ENCODE measurements at places on chromosomes 3 and 15.

DNA sequence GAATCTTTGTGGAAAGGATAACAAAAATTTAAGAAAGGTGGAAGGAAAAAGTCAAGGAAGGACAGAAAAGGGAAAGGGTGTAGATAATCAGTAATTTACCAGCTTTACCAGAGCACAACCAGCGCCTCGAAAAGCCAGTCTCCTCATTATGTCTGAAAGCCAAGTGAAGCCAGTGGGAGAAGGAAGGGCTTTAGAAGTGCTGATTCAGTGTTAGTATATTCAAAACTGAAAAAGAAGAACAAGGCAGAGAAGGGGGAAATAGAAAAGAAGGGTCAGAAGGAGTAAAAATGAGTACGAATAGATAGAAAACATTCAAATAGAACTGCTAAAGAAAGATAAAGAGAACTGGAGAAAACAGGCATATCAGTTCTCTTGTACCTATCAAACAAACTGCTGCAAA lies 4.1 kb downstream of the PBRM1 start:
- DNase-seq: peak; percentile 44

DNA sequence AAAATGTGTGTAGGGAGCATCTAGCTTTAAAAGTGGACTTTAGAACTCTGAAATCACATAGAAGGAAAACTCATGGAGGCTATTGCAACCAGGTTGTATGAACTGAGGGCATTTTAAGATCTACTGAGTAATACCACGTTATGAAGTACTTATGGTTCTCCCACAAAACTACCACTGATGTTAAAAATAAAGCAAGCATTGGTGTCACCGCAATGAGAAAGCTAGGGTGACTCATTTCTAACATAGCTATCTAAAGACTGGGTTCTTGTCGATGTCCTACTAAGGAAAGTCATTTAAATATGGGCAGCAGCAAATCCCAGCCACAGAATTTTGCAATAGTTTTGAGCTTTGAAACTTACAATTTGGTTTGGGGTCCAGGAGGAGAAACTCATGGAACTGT lies 584.8 kb downstream of the DIPK2A start:
- no peak for DNase-seq

- no peak for DNase-seq
Observed at GRCh38 chr3:11948331-11948730, 55.9 kb upstream of the SYN2 start.

GRCh38 chr3:177451864-177452830 lies 254.9 kb upstream of the TBL1XR1 start:
- no peak for DNase-seq

- DNase-seq: no peak
Observed at GRCh38 chr3:187946163-187946691, 201.0 kb upstream of the BCL6 start.

- no peak for DNase-seq
Observed at GRCh38 chr15:99143655-99144610, 39.1 kb downstream of the SYNM start.

DNA sequence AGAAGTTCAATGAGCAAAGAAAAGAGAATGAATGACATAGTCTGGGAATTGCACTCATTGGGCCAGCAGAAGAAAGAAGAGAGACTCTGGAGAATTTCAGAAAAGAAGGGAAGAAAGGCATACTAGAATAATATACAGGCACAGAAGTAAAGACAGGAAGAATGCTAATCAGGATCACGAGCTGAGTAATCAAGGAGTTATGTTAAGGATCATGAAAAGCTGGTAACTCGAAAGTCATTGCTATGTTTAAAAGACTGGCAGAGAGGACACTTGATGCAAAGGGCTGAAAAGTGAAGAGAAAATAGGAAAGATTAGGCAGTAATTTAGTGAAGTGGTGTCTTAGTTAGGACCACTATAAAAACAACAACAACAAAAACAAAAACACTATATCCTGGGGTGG lies 284.1 kb downstream of the ZBBX start:
- no peak for DNase-seq

DNA sequence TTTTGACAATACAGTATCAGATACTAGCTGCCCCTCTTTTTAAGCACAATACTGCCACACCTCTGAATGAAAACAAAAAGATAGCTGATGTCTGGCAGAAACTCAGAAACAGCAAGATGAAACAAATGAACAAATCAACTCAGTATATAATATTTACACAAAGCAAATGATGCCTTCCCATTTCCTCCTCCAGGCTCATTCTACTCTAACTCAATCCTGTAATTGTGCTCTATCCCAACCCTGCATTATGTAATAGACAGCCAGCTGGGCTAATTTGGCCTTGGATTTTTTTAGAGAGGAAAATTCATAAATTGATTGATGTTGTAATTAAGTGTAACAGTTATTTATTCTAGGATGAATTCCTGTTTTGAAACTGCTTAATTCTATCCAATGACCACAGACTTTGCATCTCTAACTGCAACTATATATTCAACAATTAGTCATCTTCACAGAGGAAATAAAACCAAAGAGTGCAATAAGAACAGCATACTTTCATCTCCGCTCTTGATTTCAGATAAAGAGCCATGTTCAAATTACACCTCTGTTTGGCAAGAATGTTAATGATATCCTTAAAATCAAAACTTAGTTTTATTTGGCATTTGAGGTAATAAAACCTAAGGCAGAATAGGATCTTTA lies 6.1 kb downstream of the ATG3 start:
- DNase-seq: peak; percentile 14

DNA sequence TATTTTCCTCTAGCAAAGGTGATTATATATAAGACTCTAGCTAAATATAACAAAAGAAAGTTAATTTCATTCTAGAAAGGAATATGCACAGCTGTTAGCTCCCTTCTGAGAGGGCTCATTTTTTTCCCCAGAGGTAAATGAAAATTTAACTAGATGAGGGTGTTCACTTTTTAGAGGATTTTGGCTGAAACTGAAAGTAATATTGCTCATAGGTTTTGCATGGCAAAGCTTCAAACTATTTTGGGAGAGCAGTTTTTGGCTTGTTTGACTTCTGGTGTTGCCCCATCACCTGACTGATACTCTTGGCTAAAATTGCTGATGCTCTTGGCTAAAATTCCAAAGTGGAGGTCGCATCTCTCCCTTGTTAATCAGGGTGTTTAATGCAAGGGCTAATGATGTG lies 311.9 kb downstream of the EDEM1 start:
- no peak for DNase-seq

- peak; percentile 93 for DNase-seq
Observed at GRCh38 chr15:77659350-77660321, 26.9 kb upstream of the LINGO1 start.

DNA sequence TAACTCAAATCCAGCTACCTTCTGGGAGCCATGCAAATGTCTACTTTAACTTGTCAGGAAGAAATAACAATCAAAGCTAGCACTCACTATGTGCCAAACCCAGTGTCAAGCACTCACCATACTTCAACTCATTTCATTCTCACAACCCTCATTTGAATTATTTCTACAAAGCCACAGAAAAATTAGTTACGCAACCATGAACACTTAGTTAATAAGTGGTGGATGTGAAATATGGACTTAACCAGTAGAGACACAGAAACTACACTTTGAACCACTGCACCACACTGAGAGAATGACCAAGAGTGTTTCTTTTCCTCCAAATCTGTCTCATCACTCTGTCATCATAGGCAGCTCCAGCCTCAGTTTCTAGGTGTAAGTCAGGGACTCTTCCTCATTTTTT lies 91.0 kb upstream of the MBNL1 start:
- DNase-seq: no peak

GRCh38 chr15:80819001-80819400 lies 39.8 kb downstream of the CEMIP start:
- peak; percentile 4 for DNase-seq

GRCh38 chr3:173599673-173600072 lies 202.1 kb downstream of the NLGN1 start:
- no peak for DNase-seq

- no peak for DNase-seq
Observed at GRCh38 chr3:132135628-132136333, 101.0 kb upstream of the CPNE4 start.

GRCh38 chr3:59817511-59817910 lies 767.7 kb upstream of the CFAP20DC start:
- no peak for DNase-seq

- DNase-seq: no peak
Observed at GRCh38 chr15:65083262-65083701, 6.7 kb downstream of the KBTBD13 start.

DNA sequence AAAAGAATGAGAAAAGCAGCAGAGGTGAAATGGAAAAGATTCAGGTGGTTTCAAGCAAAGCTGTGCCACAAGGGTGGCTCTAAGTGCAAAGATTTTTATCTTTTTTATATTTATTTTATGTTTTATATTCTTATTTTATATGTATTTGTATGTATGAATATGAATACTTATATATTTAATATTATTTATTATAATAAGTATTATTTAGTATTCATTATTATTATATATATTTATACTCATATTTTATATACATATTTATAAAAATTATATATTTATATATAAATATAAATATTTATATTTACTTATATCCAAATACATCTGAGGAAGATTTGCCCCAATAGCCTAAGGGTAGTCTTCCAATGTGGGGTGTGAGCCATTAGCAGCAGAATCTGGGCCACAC lies 1002.0 kb downstream of the CADM2 start:
- no peak for DNase-seq

GRCh38 chr15:68697711-68698690 lies 119.2 kb downstream of the CORO2B start:
- DNase-seq: no peak

- DNase-seq: no peak
Observed at GRCh38 chr3:195172039-195172684, 98.8 kb downstream of the XXYLT1 start.
